ENCODE measurements at places on chromosomes 3 and 15. TPM values are rescaled to one million over a fixed set of nuclear protein-coding genes. Genes with fewer than 3 reads are reported as not detected.

DNA sequence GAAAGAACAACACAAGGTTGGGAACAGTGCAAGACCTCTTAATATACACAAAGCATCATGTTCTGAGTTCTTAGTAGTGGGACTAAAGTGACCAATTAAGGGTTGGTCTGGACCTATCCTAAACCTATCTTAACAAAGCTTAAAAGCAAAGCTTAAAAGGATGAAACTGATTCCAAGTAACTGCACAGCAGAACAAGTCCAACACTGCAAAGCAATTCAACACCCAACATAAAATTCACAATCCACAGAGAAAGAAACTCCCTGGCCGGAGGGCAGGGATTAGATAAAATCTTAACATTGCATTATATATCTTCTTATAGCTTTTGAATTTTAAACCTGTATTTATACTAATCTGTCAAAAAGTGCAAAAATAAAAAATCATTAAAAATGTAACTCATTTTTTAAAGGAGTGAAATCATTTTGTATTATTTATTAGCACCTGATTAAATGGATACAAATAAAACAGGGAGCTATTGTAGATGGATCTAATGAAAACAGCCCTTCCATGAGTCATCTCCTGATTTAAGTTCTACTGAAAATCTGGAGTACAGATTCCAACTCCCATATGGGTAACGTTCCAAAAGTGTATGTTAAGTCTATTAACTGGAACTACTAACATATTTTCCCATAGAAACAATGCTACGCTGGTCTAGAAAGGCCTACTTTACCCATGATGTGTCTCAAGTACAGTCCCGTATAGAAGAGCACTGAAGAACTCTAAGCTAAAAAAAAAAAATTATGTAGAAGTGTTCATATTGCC is 34.9 kb downstream of the PIK3R4 start:
- peaks cover 36% of the 10 kb centered on the region for H3K36me3 ChIP-seq
- no peak overlapping the region for H3K27ac ChIP-seq
- no peak overlapping the region for H3K4me3 ChIP-seq

DNA sequence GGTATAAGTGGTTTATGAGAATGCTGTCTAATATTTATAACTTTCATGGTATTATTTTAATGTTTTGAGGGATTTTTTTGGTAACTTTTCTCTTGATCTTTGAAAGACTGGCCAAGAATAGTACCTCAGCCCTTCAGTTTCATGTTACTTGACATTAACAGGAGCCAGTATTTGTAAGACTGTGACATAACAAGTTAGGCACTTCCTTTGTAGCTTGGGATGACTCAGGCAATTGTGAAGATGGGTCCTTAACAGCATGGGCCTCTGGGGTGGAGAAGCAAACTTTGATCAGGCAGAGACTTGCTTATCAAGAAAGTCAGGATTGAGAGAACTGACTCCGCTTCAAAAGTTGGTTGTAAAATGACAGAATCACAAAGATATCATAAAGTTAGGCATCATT is 9.5 kb downstream of the LRRC49 start:
- no peaks in the 10 kb centered on the region for H3K4me1 ChIP-seq
- H3K27ac ChIP-seq, result no peak overlapping the region
- no peak for DNase-seq
- no peak overlapping the region for H3K4me3 ChIP-seq

DNA sequence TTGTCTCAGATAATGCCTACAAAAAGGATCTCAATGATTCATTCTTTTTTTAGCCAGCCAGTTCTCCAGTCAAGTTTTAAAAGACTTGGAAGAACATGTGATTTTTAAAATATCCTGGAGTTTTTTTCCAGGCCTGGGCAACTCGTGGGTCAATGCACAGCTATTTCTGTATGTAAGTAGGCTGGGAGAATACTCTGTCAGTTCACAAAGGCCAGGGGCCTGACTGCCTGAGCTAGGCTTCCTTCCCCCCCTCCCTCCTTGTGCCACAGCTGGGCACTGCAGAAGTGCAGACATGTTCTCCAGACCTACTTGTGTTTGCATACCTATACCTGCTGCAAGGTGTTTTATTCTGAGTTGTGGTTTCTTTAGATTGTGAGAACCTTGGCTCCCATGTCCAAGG is 43.7 kb downstream of the CTDSPL start:
- no peaks in the 10 kb centered on the region for H3K27me3 ChIP-seq
- H3K27ac ChIP-seq, result peak overlapping the region; percentile 75
- peaks cover 70% of the 10 kb centered on the region for H3K4me1 ChIP-seq

DNA sequence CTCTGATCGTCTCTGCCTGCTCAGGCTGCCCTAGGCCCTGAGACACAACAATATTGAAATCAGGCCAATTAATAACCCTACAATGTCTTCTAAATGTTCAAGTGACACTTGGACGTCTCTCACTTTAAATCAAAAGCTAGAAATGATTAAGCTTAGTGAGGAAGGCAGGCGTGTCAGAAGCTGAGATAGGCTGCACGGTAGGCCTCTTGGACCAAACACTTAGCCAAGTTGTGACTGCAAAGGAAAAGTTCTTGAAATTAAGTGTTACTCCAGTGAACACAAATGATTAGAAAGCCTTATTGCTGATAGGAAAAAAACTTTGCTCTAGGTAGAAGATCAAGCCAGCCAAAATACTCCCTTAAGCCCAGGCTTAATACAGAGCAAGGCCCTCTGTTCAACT is 2.2 kb downstream of the HPS3 start:
- no peaks in the 10 kb centered on the region for H3K36me3 ChIP-seq
- H3K4me3 ChIP-seq, result no peak overlapping the region
- peaks cover 54% of the 10 kb centered on the region for H3K4me1 ChIP-seq

- H3K27ac ChIP-seq, result no peak overlapping the region
- no peak for DNase-seq
- peaks cover 10% of the 10 kb centered on the region for H3K4me1 ChIP-seq
- peaks cover 5% of the 10 kb centered on the region for H3K27me3 ChIP-seq
Measured at GRCh38 chr3:133374708-133375402, 25.0 kb upstream of the BFSP2 start.

- peak overlapping the region; percentile 99 for H3K27ac ChIP-seq
- H3K36me3 ChIP-seq, result no peaks in the 10 kb centered on the region
- peak overlapping the region; percentile 96 for H3K4me3 ChIP-seq
Measured at GRCh38 chr3:143972505-143973258, 1.1 kb downstream of the DIPK2A start.

- H3K36me3 ChIP-seq, result peaks cover 59% of the 10 kb centered on the region
- no peak overlapping the region for H3K4me3 ChIP-seq
- H3K27ac ChIP-seq, result no peak overlapping the region
- H3K4me1 ChIP-seq, result peaks cover 13% of the 10 kb centered on the region
- DNase-seq, result no peak
- no peaks in the 10 kb centered on the region for H3K27me3 ChIP-seq
Measured at GRCh38 chr3:48404440-48405342, 25.2 kb downstream of the PLXNB1 start.

GRCh38 chr3:134308350-134308891 is 57.8 kb upstream of the RYK start:
- H3K36me3 ChIP-seq, result no peaks in the 10 kb centered on the region
- no peaks in the 10 kb centered on the region for H3K27me3 ChIP-seq
- H3K4me3 ChIP-seq, result peak overlapping the region; percentile 29
- peaks cover 44% of the 10 kb centered on the region for H3K4me1 ChIP-seq

DNA sequence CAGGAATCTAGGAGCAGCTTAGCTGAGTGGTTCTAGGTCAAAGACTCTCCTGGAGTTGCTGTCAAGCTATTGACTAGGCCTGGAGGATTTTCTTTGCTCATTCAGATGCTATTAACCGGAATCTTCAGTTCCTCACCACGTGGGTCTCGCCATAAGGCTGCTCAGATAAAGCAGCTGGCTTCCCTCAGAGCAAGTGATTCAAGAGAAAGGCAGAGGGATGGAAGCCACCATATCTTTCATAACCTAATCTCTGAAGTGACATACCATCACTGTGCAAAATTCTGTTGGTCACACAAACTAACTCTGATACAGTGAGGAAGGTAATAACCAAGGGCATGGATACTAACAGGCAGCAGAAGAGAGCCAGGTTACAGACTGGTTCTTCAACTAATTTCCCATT is 72.7 kb upstream of the FLNB start:
- no peak overlapping the region for H3K27ac ChIP-seq
- no peaks in the 10 kb centered on the region for H3K27me3 ChIP-seq
- H3K36me3 ChIP-seq, result peaks cover 11% of the 10 kb centered on the region
- H3K4me3 ChIP-seq, result no peak overlapping the region

DNA sequence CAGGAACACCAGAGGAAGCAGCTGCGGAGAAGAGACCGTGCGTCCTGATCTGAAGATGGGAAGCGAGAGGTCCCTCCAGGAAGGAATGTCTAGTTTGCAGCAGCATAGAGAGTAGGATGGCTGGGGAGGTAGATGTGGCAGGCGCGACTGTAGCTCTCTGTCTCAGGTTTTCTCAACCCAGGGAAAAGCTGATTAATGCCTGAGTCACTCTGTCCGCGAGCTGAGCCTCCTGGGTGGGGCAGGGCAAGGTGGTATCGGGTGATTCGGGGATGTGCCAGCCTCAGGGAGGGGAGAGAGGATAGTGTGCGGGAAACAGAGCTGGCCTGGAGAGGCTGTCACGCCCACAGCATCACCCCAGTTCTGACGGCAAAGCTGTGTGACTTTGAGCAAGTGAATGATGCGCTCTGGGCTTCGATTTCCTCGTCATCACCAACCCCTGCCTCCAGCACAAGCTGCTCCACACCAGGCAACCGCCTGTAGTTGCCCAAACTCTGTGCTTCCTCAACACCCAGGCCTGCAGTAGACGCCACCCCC is 28.4 kb downstream of the CPN2 start:
- no peak for DNase-seq
- H3K27me3 ChIP-seq, result peaks cover 50% of the 10 kb centered on the region
- H3K27ac ChIP-seq, result no peak overlapping the region
- H3K4me3 ChIP-seq, result no peak overlapping the region

DNA sequence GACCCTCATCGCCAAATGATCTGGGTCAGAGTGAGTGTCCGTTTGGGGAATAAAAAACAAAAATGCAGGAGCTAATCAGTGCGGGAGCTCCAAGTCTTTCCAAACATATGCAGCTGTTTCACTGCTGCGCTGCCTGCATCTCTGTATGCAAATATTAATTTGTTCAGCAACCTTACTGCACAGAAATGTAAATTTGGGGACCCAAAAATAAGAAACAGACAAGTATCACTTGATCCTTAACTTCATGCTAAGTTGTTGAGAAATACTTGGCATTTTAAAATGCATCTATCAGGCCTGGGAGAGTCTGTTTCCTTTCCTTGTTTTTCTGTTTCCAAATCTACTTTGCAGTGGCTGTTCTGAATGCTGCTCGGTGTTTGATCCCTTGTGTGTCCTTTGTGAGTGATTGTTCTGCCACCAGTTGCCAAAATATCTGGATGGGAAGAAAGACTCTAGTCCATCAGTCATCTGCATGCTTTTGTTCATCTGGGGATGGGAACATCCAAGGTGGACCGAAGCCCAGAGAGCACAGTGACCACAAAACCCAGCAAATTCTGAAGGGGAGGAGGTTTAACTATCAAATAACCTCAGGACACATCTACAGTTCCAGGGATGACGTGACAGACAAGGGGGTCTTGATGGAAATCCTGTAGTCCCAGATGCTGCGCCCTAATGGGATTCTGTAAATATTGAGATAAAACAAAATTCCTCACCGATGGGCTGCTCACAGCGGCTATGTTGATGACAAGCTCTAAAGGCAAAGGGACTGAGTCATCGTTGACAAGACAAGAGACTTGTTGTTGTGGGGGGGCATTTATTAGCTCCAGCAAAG is 199.5 kb upstream of the WNT5A start:
- no peaks in the 10 kb centered on the region for H3K36me3 ChIP-seq
- no peak overlapping the region for H3K27ac ChIP-seq
- peaks cover 31% of the 10 kb centered on the region for H3K27me3 ChIP-seq
- H3K4me1 ChIP-seq, result no peaks in the 10 kb centered on the region

DNA sequence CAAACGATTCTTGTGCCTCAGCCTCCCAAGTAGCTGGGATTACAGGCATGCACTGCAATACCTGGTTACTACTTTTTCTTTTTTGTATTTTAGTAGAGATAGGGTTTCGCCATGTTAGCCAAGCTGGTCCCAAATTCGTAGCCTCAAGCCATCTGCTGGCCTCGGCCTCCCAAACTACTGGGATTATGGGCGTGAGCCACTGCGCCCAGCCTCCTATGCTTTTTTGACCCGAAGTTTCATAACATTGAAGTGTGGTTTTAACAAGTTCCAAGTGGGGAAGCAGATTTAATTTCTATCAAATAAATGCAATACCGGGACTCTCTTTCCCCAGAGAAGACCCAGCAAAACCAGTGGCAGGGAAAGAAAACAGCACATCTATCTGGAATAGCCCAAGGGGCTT is 13.7 kb downstream of the SH3BP5 start:
- DNase-seq, result no peak
- H3K27me3 ChIP-seq, result no peaks in the 10 kb centered on the region
- peaks cover 75% of the 10 kb centered on the region for H3K4me1 ChIP-seq
- no peaks in the 10 kb centered on the region for H3K36me3 ChIP-seq
- no peak overlapping the region for H3K4me3 ChIP-seq

GRCh38 chr3:65844370-65844769 is 194.3 kb downstream of the MAGI1 start:
- no peaks in the 10 kb centered on the region for H3K4me1 ChIP-seq
- no peak overlapping the region for H3K4me3 ChIP-seq
- H3K27me3 ChIP-seq, result no peaks in the 10 kb centered on the region
- no peak overlapping the region for H3K27ac ChIP-seq

DNA sequence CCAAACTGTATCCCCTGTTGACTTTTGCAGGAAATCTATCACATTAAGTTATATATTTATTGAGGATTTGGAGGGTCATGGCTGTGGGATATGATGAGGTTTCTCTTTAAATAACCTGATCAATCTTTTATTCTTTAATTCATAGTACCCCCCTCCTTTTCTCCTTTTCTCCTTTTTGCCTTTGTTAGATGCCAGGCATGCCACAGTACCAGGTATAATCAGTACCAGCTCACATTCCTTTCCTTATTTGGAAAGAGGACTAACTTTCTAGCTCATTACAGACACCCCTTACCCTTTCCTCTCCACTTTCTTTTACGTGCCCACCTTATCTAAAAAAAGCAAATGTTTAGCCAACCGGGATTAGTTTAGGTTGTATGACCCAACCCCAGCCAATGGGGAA is 326.4 kb upstream of the NAALADL2 start:
- no peaks in the 10 kb centered on the region for H3K36me3 ChIP-seq
- no peak for DNase-seq
- no peaks in the 10 kb centered on the region for H3K27me3 ChIP-seq

GRCh38 chr3:13420831-13421765 is 976 bp upstream of the NUP210 start:
- no peaks in the 10 kb centered on the region for H3K36me3 ChIP-seq
- no peak overlapping the region for H3K27ac ChIP-seq
- peak overlapping the region; percentile 68 for H3K4me3 ChIP-seq
- H3K4me1 ChIP-seq, result peaks cover 8% of the 10 kb centered on the region
- peaks cover 47% of the 10 kb centered on the region for H3K27me3 ChIP-seq

- peak overlapping the region; percentile 86 for H3K4me3 ChIP-seq
- no peaks in the 10 kb centered on the region for H3K27me3 ChIP-seq
- H3K27ac ChIP-seq, result peak overlapping the region; percentile 98
- H3K36me3 ChIP-seq, result peaks cover 3% of the 10 kb centered on the region
- peak; percentile 45 for DNase-seq
Measured at GRCh38 chr3:119294696-119295671, 801 bp downstream of the ARHGAP31 start.

Gene CNBP
- 490 TPM for total RNA-seq

Gene CCR2
- total RNA-seq, result 0.63 TPM

Gene SAMMSON
- not detected for total RNA-seq

Gene C3orf62
- 2.8 TPM for total RNA-seq

Gene C3orf20
- total RNA-seq, result not detected

Gene CELF6
- total RNA-seq, result 1.5 TPM

Gene PYGO1
- 5.2 TPM for total RNA-seq

Gene C3orf52
- total RNA-seq, result 2.4 TPM

Gene ACKR4
- total RNA-seq, result 5.2 TPM

Gene HESX1
- 0.30 TPM for total RNA-seq

Gene WDR93
- not detected for total RNA-seq

Gene GOLGA6B
- total RNA-seq, result not detected

Gene CNTN6
- total RNA-seq, result not detected

Gene TEX9
- 0.77 TPM for total RNA-seq

Gene CHAC1
- total RNA-seq, result 1.3 TPM

Gene GRAMD1C
- 2.0 TPM for total RNA-seq

All from left ventricle myocardium inferior (tissue), 1 donor.